HT1080 (cell line): ENCODE measurements at places on chromosomes 11 and 22.

DNA sequence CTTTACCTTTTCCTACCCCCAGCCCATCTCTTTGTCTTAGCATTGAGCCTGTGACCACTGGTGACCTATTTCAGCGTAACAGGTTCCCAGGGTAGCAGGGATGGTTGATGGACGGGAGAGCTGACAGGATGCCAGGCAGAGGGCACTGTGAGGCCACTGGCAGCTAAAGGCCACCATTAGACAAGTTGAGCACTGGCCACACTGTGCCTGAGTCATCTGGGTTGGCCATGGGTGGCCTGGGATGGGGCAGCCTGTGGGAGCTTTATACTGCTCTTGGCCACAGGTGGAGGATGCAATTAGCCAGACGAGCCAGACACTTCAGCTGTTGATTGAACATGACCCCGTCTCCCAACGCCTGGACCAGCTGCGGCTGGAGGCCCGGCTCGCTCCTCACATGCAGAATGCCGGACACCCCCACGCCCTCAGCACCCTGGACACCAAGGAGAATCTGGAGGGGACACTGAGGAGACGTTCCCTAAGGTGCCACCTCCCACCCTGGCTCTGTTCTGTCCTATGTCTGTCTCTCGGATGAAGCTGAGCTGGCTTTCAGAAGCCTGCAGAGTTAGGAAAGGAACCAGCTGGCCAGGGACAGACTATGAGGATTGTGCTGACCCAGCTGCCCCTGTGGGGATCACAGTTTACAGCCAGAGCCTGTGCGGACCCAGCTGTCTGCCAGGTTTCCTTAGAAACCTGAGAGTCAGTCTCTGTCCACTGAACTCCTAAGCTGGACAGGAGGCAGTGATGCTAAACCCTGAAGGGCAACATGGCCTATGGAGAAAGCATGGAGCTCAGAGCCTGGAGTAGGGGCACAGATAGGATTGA is 29.8 kb downstream of the PIK3IP1 start:
- no peak for DNase-seq

DNA sequence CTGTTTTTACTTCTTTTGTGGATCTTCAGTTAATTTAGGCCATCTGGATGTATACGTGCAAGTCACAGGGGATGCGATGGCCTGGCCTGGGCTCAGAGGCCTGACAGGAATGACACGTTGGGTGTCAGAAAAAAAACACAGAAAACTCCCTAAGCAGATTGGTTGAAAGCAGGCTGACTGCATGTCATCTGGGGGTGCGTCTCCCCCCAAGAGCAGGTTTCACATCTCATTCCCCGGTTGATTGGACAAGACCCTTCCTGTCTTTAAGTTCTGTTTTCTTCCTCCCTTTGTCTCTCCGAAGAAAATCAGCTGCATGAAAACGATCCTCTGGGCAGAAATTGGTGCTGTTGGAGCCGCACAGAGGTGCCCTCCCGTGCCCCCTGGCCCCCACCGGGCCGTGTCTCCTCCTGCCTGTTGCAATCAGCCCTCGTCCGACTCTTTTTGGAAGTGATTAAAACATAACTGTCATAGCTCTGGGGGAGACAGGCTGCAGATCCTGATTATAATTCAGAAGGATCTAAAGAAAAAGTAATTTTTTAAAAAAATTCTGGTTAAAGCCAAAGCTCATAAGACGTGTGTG is 71.8 kb upstream of the PARVG start:
- DNase-seq, result no peak

GRCh38 chr11:78832226-78832947 is 257.7 kb upstream of the NARS2 start:
- no peak for DNase-seq

- DNase-seq, result no peak
These were observed 117.8 kb downstream of the ST3GAL4 start for GRCh38 chr11:126473269-126473668.

DNA sequence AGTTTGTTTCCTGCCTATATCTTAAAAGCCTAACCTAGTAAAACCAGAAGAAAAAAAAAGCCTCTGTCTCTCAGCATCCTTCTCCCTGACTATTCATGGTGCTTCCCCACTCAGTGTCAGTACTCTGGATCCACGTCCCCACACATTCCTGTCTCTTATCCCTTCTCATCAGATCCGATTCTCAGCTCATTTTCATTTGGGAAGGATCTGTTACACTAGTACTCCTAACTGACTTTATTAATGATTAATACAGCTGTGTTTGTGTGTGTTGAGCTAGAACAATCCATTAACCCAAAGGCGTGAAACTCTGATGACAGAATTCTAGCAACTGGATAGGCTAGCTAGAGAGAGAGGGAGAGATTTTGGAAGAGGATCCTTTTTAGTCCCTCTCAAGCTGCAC is 1.5 kb downstream of the PRRG4 start:
- DNase-seq, result no peak

DNA sequence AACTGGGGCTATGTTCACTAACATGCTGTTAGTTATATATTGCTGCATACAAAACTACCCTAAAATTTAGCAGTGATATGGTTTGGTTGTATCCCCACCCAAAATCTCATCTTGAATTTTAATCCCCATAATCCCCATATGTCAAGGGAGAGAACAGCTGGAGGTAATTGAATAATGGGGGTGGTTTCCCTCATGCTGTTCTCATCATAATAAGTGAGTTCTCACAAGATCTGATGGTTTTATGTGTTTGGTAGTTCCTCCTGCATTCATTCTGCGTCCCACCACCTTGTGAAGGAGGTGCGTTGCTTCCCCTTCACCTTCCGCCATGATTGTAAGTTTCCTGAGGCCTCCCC is 10.0 kb upstream of the PATL1 start:
- no peak for DNase-seq

GRCh38 chr22:28075358-28075981 is 156.4 kb upstream of the PITPNB start:
- DNase-seq, result peak; percentile 66

GRCh38 chr22:44721213-44721612 is 19.2 kb downstream of the PRR5 start:
- DNase-seq, result peak; percentile 28

DNA sequence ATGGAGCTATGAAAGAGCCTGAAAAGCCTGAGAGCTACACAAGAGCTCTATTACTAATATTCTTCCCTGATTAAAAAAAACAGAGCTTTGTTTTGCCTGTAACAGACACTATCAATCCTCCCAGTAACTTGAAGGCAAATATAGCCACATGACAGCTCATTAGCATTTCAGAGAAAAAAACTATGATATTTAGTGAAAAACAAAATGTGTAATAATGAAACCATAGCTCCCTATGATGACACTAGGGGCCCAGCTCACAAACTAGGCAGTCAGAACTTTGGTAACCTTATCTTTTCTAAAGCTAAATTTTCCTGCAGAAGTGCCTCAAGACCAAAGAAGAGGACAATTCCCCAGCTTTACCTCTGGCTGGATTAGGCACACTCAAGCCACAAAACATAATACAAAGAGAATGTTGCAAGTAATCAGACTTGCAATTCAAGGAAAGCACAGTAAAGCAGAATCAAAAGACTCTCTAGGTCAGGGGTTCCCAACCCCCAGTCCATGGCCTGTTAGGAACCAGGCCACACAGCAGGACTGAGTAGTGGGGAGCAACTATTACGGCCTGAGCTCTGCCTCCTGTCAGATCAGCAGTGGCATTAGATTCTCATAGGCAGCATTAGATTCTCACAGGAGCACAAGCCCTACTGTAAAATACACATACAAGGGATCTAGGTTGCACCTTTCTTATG is 53.3 kb downstream of the MRTFA start:
- DNase-seq, result no peak

DNA sequence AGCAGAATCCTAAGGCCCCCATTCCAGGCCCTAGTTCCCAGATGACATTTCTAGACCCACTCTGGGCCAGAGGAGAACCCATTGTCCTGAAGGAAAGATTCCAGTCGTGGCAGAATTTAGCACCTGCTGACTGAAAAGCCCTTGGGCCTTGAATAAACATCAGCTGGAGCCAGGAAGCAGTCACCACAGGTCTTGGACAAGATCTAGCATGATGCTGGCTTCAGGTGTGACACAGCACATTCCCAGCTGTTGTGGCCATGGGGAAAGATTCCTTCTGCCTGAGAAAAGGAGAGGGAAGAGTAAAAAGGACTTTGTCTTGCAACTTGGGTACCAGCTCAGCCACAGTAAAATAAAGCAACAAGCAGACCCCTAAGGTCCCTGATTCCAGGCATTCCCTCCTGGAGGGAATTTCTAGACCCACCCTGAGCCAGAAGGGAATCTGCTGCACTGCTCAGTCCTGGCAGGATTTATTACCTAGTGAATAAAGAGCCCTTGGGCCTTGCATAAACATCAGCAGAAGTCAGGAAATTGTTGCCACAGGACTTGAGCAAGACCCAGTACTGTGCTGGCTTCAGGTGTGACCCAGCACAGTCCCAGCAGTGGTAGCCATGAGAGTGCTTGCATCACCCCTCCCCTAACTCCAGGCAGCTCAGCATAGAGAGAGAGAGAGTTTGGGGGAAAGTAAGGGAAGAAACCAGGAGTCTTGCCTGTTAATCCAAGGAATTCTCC is 42.5 kb upstream of the PAMR1 start:
- DNase-seq, result peak; percentile 44
